LHCN-M2 (cell line): ENCODE measurements at places on chromosomes 1 and 21. TPM values are rescaled to one million over a fixed set of nuclear protein-coding genes. Genes with fewer than 3 reads are reported as not detected.
A peak's percentile ranks its signal among the peaks of the same experiment; 100 is the strongest.

DNA sequence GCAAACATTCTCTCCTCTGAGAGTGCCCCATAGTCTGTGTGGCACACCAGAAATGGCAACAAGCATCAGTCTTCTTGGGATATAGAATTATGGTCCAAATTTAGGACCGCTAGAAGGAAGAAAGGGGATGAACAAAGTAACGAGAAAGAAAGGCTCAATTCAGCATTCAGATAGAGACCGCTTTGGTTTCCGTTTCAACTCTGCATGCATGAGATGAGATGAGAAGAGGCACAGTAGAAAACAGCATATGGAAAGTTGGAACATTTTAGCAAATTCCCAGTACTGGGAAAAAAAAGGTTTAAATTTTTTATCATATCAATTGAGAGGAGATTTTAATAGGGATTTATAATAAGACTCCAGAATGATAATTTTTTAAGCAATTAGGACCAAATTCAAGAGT lies 595.5 kb upstream of the CHRM3 start:
- DNase-seq, result no peak

DNA sequence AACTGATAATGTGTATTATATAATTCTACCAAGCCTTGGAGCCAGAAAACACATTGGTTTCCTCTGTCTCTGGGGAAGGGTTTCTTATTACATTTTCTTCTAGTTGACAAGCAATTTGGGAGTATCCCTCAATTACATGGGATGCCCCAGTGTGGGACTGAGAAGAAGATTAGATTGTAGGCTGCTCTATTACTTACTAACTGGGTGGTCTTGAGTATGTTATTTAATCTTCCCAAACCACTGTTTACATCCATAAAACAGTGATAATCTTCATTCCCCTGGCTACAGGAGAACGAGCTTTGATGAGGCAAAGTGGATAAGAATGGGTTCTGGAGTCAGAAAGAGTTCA lies 105.8 kb downstream of the TSEN15 start:
- DNase-seq, result no peak

PRDM16 gene
- not detected in 2 replicates for total RNA-seq

DNA sequence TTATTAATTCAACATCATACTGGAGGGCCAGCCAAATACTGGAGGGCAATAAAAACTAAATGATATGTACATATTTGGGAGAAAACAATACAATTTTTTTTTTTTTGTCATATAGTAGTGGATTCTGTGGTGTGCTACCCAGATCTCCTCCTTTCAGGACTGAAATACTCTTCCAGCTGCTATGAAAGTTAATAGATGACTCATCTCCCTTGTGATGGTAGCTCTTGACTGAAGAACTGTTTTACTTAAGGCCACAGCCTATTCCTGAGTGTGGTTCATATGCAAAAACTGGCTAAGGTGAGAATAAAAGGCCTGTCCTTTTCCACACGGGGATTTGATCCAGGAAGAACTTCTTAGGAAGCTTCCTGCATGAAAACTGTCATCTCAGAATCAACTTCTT lies 307.9 kb downstream of the HLX start:
- DNase-seq, result peak; percentile 36

- DNase-seq, result no peak
Observed at GRCh38 chr1:226489718-226490425, 58.7 kb upstream of the STUM start.

AVPR1B gene
- not detected in 2 replicates for total RNA-seq

TNFSF4 gene
- total RNA-seq, result 23.9 and 26.1 TPM in 2 replicates

- no peak for DNase-seq
Observed at GRCh38 chr21:28775071-28775470, 217.6 kb downstream of the LTN1 start.

- DNase-seq, result no peak
Observed at GRCh38 chr21:46605767-46606426, 1.0 kb upstream of the S100B start.

DNA sequence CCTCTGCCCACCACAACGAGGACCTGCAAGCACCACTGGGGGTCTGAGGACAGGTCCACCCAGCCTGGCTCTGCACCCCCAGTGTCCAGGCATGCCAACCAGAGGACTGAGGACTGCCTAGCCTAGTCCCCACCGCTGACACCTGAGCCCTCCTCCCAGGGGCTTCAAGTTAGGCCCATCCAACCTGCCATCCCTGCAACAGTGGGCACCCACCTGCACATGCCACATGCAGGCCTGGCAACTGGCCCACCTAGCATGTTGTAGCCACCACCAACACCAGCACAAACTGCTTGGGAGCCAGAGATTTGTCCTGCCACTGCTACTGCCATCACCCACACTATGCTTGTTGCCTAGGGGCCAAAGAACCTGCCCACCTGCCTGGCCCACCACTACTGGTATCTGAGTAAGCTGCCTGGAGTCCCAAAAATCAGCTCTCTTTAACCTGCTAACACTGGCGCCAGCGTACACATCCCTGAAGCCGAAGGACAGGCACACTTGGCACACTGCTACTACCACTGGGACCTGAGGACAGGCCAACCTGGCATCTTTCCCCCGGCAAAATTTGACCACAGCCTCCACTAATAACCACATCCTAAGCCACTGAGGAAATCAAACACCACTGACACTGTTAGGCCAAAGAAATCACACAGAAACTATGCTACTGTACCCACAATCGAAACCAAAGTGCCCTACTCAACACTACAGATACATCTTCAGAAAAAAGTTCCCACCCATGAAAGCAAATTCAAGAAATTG lies 61.5 kb downstream of the PSMG1 start:
- DNase-seq, result peak; percentile 33

NCAM2 gene
- 0.40 and 0.51 TPM in 2 replicates for total RNA-seq

THEMIS2 gene
- total RNA-seq, result 11.8 and 12.7 TPM in 2 replicates

IRF6 gene
- total RNA-seq, result not detected in 2 replicates

DNA sequence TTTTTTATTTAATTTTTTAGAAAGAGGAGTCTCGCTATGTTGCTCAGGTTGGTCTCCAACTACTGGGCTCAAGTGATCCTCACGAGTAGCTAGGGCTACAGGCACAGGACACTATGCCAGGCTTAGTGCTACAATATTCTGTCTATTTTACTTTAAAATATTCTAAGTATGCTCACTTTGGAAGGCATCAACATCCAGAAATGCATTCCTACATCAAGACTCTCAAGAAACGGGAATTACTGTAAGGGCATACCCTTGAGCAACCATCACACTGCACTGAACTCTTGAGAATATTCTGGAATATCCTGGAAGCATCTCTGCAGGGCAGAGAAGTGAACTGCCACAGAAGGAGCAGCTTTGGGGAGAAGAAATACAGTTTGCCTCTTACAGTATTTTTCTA lies 565 bp upstream of the DMRTB1 start:
- DNase-seq, result no peak

- DNase-seq, result no peak
Observed at GRCh38 chr21:43877936-43878575, 13.0 kb downstream of the AGPAT3 start.

AIM2 gene
- 0.71 TPM in 1 of 2 replicates, not detected in the other for total RNA-seq

GRCh38 chr1:118945489-118945888 lies 42.7 kb downstream of the TBX15 start:
- peak; percentile 88 for DNase-seq

LCE2B gene
- not detected in 2 replicates for total RNA-seq

DNA sequence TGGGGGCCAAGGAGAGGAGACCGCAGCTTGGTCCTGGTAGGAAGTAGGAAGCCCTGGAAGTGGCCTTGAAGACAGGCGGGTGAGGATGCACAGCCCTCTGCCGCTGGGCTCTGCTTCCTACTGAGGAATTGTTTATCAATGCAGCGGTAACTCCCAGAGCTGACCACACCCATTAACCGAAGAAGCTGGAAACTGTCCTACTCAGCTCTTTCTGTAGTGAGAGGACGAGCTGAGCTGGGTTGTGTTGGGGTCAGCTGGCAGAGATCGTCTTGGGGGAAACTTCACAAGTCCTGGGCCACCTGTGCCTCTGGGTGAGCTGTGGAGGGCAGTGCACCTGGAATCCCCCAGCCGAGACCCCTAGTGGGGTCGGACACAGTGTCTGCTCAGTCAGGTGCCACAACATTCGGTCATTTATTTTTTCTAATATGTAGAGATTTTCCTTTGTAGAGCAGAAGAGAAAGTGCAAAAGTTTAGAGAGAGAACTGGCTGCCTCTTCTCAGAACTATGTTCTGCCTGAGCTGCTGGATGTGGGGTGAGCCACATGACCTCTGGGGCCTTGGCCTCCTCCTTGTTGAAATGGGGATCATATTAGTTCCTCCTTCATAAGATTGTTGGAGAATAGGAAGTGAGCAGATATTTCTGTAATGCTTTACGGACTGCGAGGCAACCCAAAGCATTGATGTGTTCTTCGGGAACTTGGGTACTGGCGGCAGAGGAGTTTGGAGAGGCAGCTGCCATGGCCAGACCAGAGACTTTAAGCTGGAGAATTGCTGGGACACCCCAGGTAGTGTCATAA lies 3.6 kb downstream of the NECAP2 start:
- DNase-seq, result no peak

DNA sequence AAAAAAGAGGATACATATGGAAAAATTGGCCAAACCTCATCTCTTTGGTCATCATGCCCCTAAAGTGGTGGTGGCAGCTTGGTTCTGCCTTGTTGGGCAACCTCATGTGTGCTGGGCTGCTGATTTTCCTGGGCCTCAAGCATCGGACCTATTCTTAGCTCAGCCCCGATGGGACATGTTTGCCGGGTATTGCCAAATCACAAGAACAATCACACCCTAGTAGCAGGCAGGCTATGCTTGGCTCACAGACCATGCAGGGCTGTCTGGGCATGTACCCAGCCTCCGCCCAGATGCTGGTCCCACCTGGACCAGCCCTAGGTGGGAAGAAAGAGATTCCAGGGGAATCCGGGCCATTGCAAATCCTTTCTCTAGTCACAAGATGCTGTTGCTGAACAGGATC lies 189.4 kb upstream of the FGGY start:
- peak; percentile 23 for DNase-seq

DNA sequence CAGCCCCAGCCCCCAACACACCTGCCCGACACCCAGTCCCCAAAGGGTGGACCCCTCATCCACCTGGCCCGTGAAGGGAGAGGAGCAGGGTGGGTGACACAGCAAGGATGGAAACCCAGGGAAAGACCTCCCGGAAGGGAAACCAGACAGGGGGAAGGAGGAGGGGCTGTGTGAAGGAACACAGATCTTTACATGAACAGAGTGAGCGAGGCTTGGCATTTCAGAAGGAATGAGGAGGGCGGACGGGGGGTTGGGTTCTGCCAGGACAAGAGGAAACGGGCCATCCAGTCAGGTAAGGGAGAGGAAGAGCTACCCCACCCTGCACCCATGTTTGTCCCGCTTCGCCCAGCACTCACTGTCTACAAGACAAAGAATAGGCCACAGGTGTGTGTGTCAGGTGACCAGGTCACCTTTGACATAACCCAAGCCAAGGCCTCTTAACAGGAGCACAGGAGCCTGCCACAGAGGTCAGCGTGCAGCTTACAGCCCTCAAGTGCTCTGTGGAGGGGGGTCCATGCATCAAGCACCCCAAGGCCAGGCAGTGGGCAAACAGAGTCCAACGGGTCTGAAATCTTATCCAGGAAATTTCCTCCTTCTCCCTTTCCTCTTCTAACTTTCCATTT lies 18.0 kb upstream of the PRDM15 start:
- DNase-seq, result no peak

IVL gene
- total RNA-seq, result not detected in 2 replicates

GRCh38 chr1:24936684-24937083 lies 6.6 kb upstream of the RUNX3 start:
- DNase-seq, result no peak

DNA sequence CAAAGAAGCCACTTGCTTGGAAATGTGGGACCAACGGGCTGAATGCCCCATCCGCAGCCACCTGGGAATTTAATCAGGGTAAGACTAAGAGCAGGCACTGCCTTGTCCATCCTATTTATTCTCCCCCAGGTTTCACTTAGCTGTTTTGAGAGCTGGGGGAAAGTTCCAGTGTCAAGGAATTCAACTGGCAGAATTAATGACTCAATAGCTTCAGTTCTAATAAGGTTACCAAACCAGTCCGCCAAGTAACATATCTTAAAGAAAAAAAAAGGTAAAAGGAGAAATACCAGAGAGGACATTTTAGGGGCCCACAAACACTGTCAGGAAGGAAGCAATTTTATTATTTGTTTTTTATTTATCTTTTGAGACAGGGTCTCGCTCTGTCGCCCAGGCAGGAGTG lies 157.6 kb upstream of the SOD1 start:
- DNase-seq, result no peak
